ENCODE measurements at places on chromosomes 4 and X. TPM values are rescaled to one million over a fixed set of nuclear protein-coding genes. Genes with fewer than 3 reads are reported as not detected.

- no peak for DNase-seq
Measured at GRCh38 chr4:108834166-108834834, 71.4 kb upstream of the ETNPPL start.

- DNase-seq, result peak; percentile 79
Measured at GRCh38 chrX:103356858-103357257, 552 bp downstream of the TCEAL9 start.

- DNase-seq, result no peak
Measured at GRCh38 chrX:37796805-37797204, 16.9 kb downstream of the CYBB start.

- DNase-seq, result peak; percentile 66
Measured at GRCh38 chr4:157076578-157076947, 613 bp downstream of the GLRB start.

- DNase-seq, result no peak
Measured at GRCh38 chrX:65997978-65998717, 41.7 kb downstream of the VSIG4 start.

The CT83 gene
- total RNA-seq, result not detected

The FAM184B gene
- 0.07 TPM for total RNA-seq

The RHOXF2 gene
- total RNA-seq, result not detected

Measured in endodermal cell (in vitro differentiated cells).